Stimulated activated effector memory CD8-positive, alpha-beta T cell treated with anti-CD3 and anti-CD28 coated beads, Interleukin-12 subunit alpha, Interleukin-12 subunit beta, amount 100 ng/mL, for 72 hours (primary cell): ENCODE measurements at places on chromosomes 4 and X.

DNA sequence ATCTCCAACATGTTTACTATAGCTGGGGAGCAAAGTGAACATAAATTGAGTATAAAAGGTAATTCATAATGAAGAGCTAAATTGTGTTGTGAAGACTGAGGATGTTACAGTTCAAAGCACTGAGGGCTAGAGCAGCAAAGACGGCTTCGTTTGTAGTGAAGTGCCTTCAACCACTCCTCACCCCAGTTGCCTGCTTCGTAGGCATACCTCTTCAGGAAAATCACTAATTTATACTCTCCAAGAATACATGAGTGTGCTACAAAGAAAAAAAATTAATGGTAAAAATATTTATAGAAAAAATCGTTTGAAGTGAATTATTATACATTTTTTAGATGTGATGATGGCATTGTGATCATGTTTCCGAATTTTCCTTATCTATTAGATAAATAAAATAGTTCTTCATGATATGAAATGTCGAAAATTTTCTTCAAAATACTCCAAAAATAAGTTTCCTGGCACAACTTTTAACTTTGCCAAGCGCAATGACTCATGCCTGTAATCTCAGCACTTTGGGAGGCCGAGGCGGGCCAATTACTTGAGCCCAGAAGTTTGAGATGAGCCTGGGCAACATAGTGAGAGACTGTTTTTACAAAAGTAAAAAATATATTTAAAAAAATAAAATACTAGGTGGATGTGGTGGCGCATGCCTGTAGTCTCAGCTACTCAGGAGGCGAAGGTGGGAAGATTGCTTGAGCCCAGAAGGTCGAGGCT is 41.6 kb downstream of the ZFP42 start:
- DNase-seq: no peak

DNA sequence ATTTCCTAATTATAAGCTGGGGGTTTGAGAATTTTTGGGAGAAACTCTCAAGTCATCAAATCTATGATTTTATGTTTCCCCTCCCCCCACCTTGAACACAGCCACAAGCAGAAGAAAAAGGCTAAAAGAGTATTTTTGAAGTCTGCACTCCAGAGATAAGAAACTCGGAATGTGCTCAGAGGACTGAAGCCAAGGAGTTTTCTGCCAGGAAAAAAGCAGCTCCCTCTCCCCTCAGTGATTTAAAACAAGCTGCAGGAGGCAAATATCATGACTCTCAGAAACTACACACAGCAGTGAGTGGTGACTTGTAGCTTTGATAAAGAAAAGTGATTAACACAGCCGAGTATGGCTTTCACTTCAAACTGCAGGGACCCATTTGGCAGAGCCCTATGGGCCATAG is 800.2 kb upstream of the FTHL17 start:
- no peak for DNase-seq

DNA sequence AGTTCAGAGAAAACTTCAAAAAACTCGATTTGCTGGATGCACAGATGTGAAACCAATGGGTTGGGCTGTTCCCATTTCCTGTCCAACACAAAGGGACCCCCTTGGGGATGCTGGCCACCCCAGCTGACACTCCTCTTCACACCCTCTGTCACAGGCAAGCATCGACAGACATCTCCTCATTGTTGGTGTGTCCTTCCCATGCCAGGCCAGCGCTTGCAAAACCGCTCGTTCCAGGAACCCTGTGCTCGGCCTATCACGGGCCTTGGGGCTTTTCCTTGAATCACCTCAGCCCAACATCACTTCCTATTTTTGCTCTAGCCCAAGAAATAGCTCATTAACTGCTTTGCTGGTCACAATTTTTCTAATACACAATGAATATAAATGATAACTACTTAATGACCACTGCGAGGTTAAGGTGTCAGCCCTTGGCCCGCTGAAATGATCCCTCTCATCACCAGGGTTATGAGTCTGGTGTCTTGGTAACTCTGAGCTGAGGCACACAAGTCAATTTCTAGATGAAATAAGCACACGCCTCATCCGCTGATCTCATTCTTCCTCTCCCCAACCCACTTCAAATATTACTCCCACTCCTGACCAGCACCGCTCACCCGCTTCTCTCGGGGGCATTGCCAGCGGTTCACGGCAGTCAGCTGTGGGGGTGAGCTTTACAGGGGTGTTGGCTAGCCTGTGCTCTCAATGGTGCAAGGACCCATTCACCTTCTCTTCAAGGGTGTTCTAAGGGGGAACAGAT is 32.3 kb downstream of the BCOR start:
- DNase-seq: no peak

DNA sequence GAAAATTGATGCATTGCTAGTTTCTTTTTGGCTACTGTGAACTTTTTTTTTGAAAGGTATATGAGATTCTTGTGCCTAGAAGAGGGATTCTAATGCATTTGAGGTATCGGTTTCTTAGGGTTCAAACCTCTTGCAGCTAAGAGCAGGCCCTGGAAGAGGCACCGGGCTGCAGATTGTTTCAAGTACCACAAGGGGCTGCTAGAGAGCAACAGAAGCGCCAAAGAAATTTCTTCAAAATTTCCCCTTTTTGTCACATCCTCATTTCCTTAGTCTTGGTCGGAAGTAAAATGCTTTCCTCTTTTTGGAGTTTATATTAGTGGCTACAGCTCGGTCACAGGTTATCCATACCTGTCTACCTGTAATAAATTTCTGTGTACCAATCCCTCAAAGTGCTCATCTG is 89.8 kb downstream of the PDGFRA start:
- DNase-seq: no peak
